H1 (cell line): ENCODE measurements at places on chromosomes 11 and 22. TPM values are rescaled to one million over a fixed set of nuclear protein-coding genes. Genes with fewer than 3 reads are reported as not detected.

GRCh38 chr11:60389279-60389910 is 6.9 kb upstream of the MS4A14 start:
- DNase-seq, result no peak
- H3K27ac ChIP-seq, result no peak overlapping the region
- no peaks in the 10 kb centered on the region for H3K36me3 ChIP-seq
- no peak overlapping the region for H3K4me3 ChIP-seq

Gene EFCAB6
- 1.5 and 1.7 TPM in 2 replicates for total RNA-seq

- no peak overlapping the region for H3K4me3 ChIP-seq
- DNase-seq, result no peak
- no peaks in the 10 kb centered on the region for H3K27me3 ChIP-seq
- no peaks in the 10 kb centered on the region for H3K36me3 ChIP-seq
Measured at GRCh38 chr11:84817998-84818397, 809.1 kb downstream of the DLG2 start.

DNA sequence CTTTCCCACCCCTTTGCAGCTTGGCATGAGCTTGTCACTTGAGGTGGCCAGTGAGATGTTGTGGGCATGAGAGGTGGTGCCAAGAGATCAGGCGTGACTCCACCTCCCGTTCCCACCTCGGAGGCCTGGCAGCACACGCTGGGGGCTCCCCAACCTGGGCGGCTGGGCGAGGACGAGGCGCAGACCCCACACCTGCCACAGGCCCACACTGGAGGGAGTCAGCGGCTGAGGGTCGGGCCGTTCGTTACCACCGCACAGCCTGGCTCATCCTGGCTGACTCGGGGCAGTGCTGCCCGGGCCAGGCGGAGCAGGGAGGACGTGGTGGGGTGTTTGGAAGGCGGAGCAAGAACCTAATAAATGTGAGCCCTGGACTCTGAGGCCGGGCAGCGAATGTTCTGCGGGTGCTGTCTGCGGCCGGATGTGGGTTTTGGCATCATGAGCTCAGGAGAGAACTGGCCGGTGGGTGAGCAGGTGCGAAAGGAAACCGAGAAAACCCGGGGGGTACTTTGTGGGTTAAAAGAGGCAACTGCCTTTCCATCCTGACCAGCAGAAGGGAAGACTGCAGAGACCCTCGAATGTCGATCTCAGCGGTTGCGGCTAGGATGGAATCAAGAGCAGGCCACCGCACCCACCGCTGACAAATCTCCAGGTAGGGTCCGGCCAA is 10.2 kb upstream of the IFITM3 start:
- no peak overlapping the region for H3K4me3 ChIP-seq
- no peaks in the 10 kb centered on the region for H3K27me3 ChIP-seq
- DNase-seq, result no peak
- no peak overlapping the region for H3K27ac ChIP-seq
- H3K4me1 ChIP-seq, result peaks cover 12% of the 10 kb centered on the region

Gene PRR33
- not detected in 2 replicates for total RNA-seq

Gene CDC45
- total RNA-seq, result 31.9 and 32.6 TPM in 2 replicates

- no peak for DNase-seq
- H3K27me3 ChIP-seq, result no peaks in the 10 kb centered on the region
- H3K27ac ChIP-seq, result no peak overlapping the region
- H3K4me1 ChIP-seq, result no peaks in the 10 kb centered on the region
Measured at GRCh38 chr11:122721964-122722266, 66.4 kb downstream of the UBASH3B start.

GRCh38 chr11:126339073-126339862 is 16.2 kb upstream of the ST3GAL4 start:
- DNase-seq, result no peak
- H3K36me3 ChIP-seq, result no peaks in the 10 kb centered on the region
- no peak overlapping the region for H3K4me3 ChIP-seq
- no peak overlapping the region for H3K27ac ChIP-seq
- H3K4me1 ChIP-seq, result no peaks in the 10 kb centered on the region

DNA sequence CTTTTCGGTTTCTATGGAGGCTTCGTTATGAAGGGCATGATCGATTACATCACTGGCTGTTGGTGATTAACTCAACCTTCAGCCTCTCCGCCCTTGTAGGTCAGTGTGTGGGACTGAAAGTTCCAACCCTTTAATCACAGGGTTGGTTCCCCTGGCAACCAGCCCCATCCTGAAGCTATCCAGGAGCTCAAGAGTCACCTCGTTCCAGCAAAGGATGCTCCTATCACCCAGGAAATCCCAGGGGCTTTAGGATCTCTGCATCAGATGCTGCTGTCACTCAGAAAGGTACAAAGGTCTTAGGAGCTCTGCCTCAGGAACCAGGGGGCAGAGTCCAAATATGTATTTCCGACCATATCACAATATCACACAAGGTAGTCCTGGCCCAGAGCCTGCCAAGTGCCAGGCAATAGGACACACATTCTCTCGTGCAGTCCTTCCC is 123.5 kb upstream of the PARVA start:
- DNase-seq, result no peak
- no peak overlapping the region for H3K27ac ChIP-seq
- peaks cover 4% of the 10 kb centered on the region for H3K4me1 ChIP-seq
- no peaks in the 10 kb centered on the region for H3K36me3 ChIP-seq
- no peaks in the 10 kb centered on the region for H3K27me3 ChIP-seq

DNA sequence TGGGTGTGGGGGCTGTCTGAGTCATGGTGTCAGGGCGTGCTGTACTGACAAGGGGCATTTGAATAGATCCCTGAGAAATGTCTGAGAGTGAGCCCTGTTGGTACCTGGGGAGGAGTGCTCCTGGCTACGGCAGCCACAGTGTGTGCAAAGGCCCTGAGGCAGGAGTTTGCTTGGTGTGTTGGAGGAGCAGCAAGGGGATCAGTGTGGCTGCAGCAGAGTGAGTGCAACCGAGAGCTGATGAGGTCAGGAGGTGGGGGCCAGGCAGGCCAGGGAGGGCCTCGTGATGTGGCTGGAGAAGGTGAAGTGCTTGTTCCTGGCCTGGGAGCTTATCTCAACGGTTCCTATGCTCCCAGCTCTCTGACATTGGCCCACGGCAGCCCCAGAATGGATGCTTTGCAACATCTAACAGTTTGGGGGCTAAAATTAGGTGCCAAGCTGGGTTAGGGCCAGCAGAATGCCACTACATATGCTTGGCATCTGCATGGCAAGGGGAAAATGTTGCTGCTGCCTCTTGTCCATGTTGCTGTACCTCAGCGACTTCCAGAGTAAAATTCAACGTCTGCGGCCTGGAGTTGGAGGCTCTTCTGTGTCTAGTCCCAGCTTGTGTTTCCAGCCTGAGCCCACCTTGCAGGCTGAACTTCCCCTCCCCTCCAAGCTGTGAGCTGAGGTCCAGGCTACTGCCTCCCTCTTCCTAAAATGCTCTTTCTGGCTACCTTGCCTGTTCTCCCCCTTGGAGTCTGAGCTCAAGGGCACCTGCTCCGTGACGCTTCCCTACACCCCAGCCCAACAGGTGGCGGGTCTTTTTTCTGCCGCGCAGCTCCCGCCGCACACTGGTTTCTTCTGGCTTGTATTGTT is 48.2 kb upstream of the MYEOV start:
- DNase-seq, result no peak
- no peaks in the 10 kb centered on the region for H3K36me3 ChIP-seq
- peaks cover 7% of the 10 kb centered on the region for H3K4me1 ChIP-seq
- H3K4me3 ChIP-seq, result no peak overlapping the region
- no peak overlapping the region for H3K27ac ChIP-seq
- H3K27me3 ChIP-seq, result peaks cover 9% of the 10 kb centered on the region

Gene RBFOX2
- total RNA-seq, result 108 and 121 TPM in 2 replicates

- no peak overlapping the region for H3K27ac ChIP-seq
- no peaks in the 10 kb centered on the region for H3K27me3 ChIP-seq
- H3K4me3 ChIP-seq, result no peak overlapping the region
- no peaks in the 10 kb centered on the region for H3K36me3 ChIP-seq
- H3K4me1 ChIP-seq, result peaks cover 8% of the 10 kb centered on the region
- DNase-seq, result no peak
Measured at GRCh38 chr11:117929916-117930570, 841 bp upstream of the TMPRSS13 start.

DNA sequence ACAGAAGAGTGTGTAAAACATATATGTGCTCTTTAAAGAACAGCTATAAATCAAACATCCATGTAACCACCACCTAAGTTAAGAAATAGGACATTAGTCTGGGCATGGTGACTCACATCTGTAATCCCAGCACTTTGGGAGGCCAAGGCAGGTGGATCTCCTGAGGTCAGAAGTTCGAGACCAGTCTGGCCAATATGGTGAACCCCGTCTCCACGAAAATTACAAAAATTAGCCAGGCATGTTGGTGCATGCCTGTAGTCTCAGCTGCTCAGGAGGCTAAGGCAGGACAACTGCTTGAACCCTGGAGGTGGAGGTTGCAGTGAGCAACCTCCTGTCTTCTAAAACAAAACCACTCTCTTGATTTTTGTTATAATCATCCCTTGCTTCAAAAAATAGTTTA is 103.3 kb downstream of the LRRC32 start:
- no peak overlapping the region for H3K27ac ChIP-seq
- H3K4me3 ChIP-seq, result no peak overlapping the region
- H3K4me1 ChIP-seq, result no peaks in the 10 kb centered on the region
- no peaks in the 10 kb centered on the region for H3K27me3 ChIP-seq
- no peaks in the 10 kb centered on the region for H3K36me3 ChIP-seq
- DNase-seq, result no peak

Gene DBX1
- total RNA-seq, result not detected in 2 replicates

GRCh38 chr11:93652161-93652597 is 9.3 kb upstream of the CEP295 start:
- no peak overlapping the region for H3K27ac ChIP-seq
- DNase-seq, result no peak
- no peaks in the 10 kb centered on the region for H3K4me1 ChIP-seq
- H3K36me3 ChIP-seq, result no peaks in the 10 kb centered on the region
- no peak overlapping the region for H3K4me3 ChIP-seq
- no peaks in the 10 kb centered on the region for H3K27me3 ChIP-seq

Gene MN1
- total RNA-seq, result 4.9 and 5.2 TPM in 2 replicates

GRCh38 chr11:104614961-104615360 is 283.3 kb downstream of the CASP12 start:
- no peak for DNase-seq
- H3K4me3 ChIP-seq, result no peak overlapping the region
- no peaks in the 10 kb centered on the region for H3K4me1 ChIP-seq
- no peak overlapping the region for H3K27ac ChIP-seq

Gene LMO2
- 2.0 and 2.7 TPM in 2 replicates for total RNA-seq
